ENCODE measurements at places on chromosomes 4 and X.

- no peak for DNase-seq
These were observed 80.0 kb downstream of the UGT2B28 start for GRCh38 chr4:69360271-69360670.

DNA sequence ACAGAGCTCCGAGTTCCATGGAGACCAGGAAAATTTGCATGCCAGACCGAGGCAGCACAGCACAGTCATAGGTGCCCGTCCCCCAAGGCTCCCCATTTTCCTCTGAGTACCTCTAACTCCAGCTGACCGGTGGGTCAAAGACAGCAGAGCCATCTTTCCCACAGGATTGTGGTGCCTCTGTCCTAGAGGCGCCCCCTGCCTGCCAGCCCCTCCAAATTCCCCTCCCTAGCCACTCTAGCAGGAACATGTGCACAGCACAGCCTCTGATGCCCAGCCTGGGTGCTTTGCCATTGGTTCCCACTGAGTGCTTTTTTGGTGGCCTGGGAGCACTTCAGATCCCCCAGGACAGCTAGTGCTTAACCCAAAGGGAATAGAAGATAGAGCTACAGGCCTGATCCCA, 368.5 kb upstream of the PABPC5 start:
- no peak for DNase-seq

- DNase-seq: no peak
These were observed 45.8 kb upstream of the UXT start for GRCh38 chrX:47704736-47705135.

DNA sequence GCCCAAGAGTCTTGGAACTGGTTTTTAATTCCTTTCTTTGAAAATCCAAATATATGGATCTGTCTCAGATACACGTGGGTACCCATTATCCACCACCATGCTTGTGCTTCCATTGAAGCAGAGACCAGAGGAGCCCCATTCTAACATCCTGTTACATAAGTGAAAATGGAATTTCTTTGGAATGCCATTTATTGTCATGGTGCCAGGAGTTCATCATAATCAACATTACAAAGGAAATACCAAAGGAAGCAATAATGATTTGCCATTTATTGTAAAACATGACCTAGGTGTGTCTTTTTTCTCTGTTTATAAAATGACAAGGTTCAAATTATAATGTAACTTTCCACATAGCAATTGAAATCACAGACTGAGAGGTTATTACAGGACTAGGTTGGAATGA, 61.7 kb downstream of the PALLD start:
- DNase-seq: no peak

- no peak for DNase-seq
These were observed 212.1 kb upstream of the POF1B start for GRCh38 chrX:85591536-85591935.

DNA sequence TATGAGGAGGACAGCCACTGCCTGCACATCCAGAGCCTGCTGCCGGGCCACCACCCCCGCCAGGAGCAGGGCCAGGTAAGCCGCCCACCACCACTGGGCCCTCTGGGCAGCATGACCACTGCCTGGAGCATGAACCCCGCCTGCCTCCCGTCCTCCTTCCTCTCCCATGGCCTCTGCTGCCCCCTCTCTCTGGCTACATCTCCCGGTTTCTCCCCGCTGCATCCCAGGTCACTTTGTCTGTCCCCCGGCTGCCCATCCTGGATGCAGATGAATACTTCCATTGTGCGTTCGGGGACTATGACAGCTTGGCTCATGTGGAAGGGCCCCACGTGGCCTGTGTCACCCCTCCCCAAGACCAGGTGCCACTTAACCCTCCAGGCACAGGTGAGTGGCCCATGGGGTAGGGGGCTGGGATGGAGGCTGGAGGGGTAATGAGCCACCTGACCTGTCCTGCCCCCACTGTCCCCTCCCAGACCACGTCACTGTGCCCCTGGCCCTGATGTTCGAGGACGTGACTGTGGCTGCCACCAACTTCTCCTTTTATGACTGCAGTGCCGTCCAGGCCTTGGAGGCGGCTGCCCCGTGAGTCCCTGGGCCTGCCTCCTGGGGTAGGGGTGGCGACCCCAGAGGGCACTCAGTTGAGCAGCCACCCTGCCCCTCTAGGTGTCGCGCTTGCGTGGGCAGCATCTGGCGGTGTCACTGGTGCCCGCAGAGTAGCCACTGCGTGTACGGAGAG, 6.0 kb downstream of the PLXNB3 start:
- no peak for DNase-seq

DNA sequence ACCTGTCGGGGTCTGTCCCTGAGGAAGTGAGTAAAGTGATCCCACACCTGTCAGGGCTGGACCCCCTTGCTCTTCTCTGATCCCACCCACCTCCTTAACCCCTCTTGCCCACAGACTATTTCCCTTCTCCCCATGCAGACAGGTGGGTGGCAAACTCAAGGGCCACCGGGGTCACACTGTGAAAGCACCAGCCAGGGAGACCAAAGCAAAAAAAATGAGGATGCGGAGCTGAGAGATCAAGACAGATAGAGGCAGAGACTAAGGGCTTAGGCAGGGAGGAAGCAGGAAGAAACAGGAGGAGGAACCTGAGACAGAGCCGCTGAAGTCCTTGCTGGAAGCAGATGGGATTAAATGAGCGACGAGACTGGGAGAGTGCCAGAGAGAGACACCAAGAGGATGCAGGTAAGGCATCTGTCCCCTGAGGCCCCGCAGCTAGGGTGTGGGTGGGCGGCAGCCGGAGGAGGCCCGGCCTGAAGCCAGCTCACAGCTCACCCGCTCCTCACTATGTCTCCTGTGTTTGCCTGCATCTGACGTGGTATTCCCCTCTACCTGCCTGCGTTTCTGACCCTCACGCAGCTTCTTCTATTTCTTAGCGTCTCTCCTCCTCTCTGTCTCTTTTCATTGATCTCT, 7.2 kb downstream of the TIMM17B start:
- no peak for DNase-seq

GRCh38 chr4:30783751-30784150, 63.6 kb downstream of the PCDH7 start:
- no peak for DNase-seq

DNA sequence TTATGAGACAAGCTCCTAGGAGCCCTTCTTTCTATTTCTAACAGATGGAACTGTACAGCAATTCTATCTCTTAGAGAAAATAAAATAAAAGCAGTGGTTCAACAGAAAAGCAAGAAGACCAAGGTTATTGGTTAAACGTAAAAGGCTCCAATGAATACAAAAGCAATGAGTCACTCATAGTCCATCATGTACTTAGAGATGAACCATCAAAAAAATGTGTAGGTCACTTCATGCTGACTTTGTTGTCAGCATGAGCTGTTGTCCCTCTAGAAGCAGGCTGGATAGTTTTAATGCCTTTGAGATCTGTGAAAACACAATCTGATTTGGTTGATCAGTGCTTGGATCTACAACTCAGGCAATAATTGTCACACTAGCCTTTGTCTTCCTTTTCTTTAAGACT, 378.6 kb upstream of the ANXA10 start:
- DNase-seq: peak; percentile 37

GRCh38 chrX:15679246-15679645, 14.6 kb upstream of the CLTRN start:
- DNase-seq: no peak

DNA sequence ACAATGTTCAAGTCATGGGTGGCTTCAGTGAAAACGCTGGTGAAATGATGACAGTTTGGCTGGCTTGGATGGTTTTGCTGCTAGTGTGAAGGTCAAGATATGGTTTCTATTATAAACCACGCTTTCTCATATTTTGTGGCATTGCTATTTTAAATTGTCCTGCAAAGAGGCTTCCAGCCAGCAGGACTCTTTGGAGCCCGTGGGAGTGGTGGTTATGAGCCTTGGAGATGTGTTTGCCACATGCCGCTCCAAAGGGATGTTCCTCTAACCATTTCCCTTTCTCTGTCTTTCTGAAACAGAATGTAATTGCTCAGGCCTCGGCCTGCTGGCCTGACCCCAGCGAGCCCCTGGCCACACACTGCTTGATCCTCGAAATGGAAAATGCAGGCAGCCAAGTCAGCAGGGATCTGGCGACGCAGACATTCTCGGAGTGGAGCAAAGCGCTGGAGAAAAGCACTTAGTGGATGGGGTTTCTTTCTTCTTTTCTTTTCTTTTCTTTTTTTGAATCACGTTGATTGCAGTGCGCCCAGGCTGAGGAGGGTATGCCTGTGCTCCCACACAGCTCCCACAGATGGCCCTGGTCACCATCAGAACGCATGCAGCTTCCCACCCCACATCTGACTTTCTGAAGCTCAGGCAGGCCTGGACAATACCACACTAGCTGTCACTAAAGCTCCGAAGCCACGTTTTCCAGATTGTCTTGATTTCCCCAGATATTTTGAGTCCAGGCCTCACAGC, 114.0 kb downstream of the ENPP6 start:
- no peak for DNase-seq

DNA sequence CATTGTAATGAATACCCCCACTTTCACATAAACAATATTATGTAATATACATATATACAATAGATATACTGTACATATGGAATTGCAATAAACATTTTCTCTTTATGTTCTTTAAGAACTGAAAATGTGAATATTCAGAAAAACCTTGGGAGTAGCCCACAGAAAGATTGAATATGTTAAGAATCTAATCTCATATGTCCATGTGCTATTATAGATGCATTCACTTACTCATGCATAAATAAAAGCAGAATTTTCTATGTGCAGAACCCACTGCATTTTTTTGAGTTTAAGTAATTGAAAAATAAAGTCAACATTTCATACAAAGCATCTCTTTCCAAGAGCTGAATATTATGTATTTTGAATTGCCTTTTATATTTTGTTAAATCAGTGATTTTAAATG, 902.3 kb downstream of the PCDH19 start:
- DNase-seq: no peak

GRCh38 chr4:184148738-184149637, 68.7 kb downstream of the ENPP6 start:
- DNase-seq: no peak

- DNase-seq: no peak
These were observed 10.1 kb upstream of the FGG start for GRCh38 chr4:154622598-154622997.

GRCh38 chr4:61149278-61149677, 50.8 kb upstream of the ADGRL3 start:
- DNase-seq: peak; percentile 10

DNA sequence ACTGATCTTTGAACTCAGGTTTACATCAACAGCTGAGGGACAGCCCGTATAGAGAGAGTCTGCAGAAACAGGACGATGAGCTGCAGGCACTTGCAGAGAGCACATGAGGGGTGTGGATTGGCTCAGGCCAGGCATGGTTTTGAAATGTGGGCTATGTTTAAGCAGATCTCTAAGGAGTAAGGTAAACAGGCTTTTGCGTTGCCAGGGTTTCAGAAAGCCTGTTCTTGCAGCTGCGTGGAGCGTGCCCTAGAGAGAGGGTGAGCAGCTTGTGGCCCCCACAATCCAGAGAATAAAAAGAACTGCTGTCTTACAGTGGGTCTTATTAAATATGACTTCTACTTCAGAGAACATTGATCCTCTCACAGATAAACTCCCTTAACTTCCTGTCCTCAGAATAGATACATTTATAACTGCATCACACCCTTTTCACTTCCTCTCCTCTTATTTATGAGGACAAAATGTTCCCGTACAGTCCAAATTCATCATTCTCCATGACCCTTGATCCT, 64.1 kb downstream of the TMA16 start:
- no peak for DNase-seq

GRCh38 chr4:83234902-83235644, 49.5 kb downstream of the COQ2 start:
- DNase-seq: no peak

DNA sequence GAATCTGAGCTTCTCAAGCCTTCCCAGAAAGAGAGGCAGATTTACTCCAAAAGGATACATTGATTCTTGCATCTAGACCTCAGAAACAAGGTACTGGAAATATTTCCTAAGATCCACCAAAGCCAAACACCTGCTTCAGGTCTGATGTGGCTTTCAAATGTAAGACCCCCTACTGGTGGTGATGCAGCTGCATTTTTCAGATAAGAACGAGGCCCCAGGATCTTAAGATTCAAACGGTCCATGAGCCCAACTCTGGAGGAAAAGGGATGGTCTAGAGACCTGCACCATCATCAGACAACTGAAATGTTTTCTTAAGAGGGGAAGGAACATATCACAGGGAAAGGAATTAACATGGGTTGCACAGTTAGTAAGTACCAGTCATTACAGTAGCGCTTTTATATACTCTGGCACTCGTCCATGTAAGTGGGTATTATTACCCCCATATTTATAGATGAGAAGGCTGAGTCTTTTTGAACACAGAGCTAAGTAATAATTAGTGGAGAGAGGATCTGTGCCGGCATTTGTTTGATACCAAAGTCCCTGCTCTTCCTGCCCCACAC, 73.7 kb downstream of the LEF1 start:
- no peak for DNase-seq

DNA sequence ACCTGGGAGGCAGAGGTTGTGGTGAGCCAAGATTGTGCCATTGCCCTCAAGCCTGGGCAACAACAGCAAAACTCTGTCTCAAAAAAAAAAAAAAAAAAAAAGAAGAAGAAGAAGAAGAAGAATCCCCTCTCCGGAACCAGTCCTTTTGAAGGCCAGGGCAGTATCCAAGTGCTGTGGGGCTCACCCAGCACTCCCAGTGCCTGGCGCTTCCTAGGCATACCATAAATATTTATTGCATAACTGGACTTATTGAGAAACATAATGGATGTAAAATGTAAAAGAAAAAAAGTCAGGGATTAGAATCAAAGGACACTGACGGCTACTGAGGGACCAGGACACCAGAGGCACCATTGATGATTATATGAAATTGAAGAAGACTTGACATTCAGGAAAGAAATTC, 162.1 kb upstream of the KIT start:
- DNase-seq: no peak

- DNase-seq: no peak
These were observed 32.2 kb downstream of the UNC5C start for GRCh38 chr4:95516528-95517017.

DNA sequence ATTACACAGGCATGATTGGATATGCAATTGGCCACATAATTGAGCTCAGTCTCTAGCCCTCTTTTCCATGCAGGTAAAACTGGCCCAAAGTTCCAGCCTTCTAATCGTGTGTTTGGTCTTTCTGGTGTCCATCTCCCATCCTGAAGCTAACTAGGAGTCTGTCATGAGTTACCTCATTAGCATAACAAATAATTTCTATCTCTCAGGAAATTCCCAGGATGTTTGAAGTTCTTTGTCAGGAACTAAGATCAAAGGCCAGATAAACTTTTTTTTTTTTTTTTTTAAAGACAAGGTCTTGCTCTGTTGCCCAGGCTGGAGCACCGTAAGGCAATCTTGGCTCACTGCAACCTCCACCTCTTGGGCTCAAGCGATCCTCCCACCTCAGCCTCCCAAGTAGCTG, 15.8 kb downstream of the ATXN3L start:
- DNase-seq: no peak

DNA sequence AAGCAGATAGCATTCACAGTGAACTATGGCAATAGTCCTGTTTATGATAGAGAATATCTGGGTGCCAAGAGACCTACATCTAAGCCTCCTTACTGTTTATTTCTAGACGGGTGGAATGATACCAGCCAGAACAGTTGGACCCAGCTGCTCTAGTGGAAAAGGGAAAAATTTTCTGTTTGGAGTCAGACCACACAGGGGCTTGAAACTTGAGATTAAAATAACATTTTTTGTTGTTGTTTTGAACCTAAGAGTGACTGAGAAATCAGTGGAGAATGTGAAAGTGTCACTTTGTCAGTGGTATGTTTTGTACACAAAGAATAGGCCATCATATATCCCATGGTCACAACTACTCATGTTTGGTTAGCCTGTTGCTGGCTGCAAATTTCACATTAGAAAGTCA, 105.7 kb downstream of the AGTR2 start:
- DNase-seq: no peak

GRCh38 chr4:107210450-107211239, 174.5 kb upstream of the DKK2 start:
- no peak for DNase-seq
